ENCODE measurements at places on chromosomes 7 and 10.
A peak's percentile ranks its signal among the peaks of the same experiment; 100 is the strongest.

DNA sequence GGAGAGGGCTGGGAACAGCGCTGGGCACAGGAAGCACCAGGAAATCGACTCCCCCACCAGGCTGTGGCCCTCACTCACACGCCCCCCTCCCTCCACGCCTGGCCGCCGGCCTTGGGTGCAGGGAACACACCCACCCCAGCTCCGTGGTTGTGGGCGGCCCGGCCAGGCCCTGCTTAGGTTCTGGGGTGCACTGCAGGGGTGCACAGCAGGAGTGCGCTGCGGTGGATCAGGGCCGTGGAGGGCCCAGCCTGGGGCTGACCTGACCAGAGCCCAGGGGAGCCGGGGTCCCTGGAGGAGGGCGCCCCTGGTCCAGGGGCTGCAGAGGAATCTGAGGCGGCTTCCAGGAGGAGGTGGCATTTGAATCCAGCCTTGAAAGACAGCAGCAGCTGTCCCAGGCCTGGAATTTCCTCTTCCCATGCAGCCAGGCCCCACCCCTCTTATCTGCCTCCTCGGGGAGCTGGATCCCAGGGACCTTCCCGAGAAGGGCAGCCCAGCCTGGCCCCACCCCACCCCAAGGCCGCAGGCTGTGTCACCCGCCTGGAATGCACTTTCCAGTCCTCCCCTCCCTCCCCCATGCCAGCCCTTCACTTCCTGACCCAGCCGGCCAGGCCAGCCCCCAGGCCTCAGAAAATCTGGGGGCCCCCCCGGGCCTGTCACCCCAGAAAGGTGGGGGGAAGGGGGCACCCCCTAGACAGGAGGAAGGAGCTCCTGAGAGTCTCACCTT, 18.4 kb upstream of the PDGFA start:
- no peak for DNase-seq

DNA sequence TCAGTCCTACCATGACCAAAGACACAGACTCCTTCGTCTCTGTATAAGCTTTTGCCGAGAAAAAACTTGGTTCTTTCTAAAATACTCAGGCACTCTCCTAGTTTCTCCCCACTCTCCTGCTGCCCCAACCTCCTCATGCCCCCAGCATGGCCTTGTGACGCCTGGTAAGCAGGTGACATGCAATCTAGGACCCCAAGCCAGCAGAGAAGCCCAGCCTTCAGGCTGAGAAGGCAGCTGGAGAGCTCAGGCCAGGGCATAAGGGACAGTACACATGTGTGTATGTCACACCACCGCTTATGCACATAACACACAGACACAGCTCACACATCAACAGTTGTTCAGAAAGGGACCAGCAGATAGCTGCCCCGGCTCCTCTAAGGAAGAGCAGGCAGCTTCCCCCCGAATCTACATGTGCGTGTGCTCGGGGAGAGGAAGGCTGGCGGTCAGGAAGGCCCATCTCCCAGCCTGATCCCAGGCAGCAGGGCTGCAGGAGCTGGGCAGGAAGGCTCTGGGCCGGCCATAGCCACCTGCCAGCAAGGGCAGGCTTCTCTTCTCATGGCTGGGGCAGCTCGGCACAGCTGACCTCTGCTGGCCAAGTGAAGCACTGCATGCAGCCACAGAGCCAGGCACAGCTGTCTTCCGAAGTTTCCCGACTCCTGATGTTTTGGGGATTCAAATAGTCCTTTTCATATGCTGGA, 8.5 kb downstream of the DDX56 start:
- DNase-seq: peak; percentile 56

DNA sequence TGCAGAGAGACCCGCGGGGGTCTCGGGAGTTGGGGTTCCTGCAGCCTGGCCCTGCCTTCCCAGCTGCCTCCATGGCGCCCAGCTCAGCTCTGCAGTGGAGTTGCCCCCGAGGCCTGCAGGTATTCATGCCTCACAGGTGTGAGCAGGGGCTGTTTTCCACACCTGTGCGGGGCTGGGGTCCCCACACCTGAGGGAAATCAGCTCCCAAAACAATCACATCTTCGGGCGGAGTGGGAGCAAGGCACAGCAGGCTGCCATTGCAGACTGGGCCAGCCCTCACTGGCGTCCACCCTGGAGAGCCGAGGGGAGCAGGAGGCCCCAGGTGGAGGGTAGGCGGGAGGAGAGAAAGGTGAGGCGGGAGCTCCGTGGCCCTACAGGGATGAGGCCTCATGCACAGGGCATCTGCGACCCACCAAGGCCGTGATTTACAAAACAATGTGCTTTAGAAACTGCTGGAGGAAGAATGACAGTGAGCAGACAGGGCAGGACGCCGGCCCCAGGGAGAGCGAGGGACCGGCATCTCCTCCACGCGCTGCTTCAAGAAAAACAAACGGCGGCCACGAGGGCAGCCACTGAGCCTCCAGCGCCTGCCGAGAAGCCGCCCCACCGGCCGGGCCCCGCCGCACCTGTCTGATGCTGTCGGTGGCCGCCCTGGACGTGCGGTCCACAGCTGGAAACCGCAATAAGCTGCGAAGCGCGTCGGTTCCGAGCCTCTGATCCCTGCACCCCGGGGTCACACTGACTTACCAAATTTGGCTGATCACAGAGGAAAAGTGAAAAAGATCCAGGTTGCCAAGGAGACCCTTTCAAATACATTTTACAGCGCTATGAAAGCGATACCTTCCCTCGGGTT, 53.0 kb upstream of the PDGFA start:
- no peak for DNase-seq

- DNase-seq: no peak
These were observed 326.6 kb upstream of the POM121L12 start for GRCh38 chr7:52708846-52709245.

- no peak for DNase-seq
These were observed 5.0 kb downstream of the VIPR2 start for GRCh38 chr7:159139639-159140038.

DNA sequence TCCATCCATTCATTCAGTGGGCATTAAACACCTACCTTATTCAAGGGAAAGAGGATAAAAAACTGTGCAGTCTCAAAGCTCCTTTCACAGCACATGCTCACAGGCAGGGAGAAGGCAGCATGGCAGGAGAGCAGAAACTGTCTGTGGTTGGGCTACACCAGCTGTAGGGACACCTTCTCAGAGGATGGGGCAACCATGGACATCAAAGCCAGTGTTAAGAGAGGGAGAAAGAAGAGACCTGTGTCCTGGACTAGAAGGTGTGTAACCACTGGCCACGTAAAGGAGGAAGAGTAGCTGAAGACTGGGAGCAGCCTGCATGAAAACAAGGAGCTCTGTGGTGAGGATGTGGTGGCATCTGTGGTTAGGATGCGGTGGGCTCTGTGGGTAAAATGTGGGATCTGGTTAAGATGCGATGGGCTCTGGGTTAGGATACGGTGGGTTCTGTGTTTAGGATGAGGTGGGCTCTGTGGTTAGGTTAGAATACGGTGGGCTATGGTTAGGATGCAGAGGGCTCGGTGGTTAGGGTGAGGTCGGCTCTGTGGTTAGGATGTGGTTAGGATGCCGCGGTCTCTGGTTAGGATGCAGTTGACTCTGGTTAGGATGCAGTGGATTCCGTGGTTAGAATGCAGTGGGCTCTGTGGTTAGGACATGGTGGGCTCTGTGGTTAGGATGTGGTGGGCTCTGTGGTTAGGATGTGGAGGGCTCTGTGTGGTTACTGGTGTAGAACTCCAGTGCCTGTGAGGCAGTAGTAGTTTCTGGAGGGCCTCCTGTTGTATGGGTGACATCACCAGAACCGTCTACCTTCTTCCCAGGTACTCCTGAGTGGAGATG, 197.6 kb downstream of the WDR37 start:
- no peak for DNase-seq

DNA sequence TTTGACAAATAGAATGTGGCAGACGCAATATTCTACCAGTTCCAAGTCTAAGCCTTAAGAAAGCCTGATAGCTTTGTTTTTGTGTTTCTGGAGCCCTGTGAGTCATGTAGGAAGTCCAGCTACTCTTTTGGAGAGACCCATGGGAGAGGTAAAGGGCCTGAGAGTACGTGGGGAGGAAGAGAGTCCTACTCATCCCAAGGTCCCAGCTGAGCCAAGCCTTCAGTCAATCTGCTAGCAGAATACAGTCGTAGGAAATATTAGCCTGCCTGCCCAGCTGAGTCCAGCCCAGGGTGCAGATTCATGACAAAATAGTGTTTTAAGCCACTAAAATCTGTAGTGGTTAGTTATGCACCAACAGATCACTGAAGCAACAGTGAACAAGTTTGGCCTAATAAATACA, 9.0 kb upstream of the GNA12 start:
- no peak for DNase-seq

DNA sequence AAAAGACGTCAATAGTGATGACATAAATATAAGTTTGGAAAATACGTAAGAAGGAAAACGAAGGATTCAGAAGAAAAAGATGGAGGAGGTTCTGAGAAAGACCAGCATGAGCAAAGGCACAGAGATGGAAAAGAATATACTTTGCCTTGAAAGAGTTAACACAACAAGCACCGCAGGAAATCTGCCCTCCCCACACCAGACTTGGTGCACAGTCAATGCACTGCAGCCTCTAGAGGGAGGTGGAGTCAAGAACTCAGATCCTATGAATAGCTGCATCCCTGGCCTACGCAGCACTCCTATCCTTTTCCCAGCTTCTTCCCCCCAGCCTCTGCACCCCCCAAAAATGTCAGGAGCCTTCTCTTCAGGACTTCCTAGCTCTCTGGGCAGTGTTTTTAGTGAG, 1370.6 kb upstream of the LRRTM3 start:
- no peak for DNase-seq

DNA sequence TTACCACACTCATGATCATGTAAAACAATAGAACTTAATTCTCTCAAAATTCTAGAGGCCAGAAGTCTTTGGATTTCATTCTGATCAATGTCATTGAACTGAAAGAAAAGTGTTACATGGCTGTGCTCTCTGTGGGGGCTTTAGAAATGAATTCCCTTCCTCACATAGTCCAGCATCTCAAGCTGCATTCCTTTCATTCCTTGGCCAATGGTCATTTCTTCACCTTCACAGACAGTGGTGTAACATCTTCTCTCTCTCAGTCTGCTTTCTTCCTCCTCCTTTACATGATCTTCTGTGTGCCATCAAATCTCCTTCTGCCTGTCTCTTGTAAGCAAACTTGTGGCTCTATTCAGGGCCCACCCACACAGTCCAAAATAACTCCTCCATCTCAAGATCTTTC, 735.3 kb downstream of the SUGCT start:
- DNase-seq: no peak

DNA sequence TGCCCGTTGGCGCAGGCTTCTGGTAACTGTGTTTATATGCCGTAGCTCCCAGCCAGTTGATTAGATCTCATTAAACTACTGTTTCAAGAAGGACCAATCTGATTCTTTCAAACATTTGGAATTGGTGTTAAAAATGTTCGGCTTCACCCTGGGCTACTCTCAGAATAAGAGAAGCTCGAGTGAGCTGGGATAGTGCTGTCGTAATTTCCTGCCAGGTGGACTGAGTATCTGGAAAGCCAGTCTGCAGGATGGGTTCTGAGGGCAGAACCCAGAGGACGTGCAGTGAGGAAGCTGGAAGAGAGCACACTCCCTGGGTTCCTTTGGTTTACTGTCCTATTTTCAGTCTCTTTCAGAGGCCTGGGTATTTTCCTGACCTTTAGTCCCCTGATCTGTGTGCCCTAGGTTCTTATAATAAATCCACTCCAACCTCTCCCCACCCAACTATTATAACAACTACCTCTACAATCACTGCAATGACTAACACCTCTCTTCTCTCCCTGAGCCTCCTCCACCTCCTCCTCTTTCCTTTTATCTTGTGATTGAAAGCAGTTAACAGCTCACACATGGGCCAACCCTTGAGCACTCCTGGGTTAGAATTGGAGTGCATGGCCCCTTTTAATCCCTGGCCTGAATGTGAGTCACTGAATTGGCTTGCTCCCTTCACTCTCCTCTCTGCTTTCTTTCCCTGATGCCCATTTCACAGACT, 63.0 kb downstream of the AOAH start:
- no peak for DNase-seq
